Uterus (tissue), 4 donors: ENCODE measurements at places on chromosomes 2 and 18. TPM values are rescaled to one million over a fixed set of nuclear protein-coding genes. Genes with fewer than 3 reads are reported as not detected.

Gene ERFE
- total RNA-seq = not detected

Gene ABHD1
- total RNA-seq = 1.2 TPM

Gene DIPK1C
- total RNA-seq = 0.12 TPM

Gene ST8SIA3
- not detected for total RNA-seq

Gene GALNT14
- total RNA-seq = 0.58 TPM

Gene IL36A
- not detected for total RNA-seq

GRCh38 chr2:46548103-46548486 lies 68.7 kb downstream of the TMEM247 start:
- no peak for DNase-seq

DNA sequence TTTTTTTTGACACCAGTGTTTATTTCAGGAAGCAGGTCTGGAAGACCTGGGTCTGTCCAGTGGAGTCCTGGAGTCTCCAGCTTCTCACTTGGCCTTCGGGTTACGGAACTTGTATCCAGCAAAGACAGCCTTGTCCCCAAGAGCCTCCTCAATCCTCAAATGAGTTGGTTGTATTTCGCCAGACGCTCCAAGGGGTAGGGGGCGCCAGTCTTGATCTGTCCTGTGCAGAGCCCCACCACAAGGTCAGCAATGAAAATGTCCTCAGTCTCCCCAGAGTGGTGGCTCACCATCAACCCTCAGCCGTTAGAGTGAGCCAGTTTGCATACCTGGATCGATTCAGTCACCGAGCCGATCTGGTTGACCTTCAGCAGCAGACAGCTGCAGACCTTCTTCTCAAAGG lies 21.9 kb downstream of the ASXL2 start:
- no peak for DNase-seq

GRCh38 chr18:24868311-24868710 lies 407.9 kb downstream of the HRH4 start:
- DNase-seq = no peak

GRCh38 chr2:238418196-238418998 lies 8.3 kb upstream of the ASB1 start:
- no peak for DNase-seq

DNA sequence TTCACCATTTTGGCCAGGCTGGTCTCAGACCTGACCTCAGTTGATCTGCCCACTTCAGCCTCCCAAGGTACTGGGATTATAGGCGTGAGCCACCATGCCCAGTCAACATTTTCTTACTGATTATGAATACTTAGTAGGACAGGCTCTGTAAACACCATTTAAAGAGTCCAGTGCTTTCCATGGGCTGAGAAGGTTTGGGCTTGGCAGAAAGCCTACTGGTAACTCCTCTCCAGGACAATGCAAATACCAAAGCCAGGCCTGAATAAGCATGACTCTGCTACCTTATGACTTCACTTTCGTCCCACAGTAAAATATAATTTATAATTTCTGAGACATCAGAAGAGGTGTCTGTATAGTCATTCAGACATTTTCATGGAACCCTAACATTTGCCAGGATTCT lies 60.2 kb upstream of the FAM117B start:
- DNase-seq = no peak
